ENCODE measurements at places on chromosomes 11 and 22.

DNA sequence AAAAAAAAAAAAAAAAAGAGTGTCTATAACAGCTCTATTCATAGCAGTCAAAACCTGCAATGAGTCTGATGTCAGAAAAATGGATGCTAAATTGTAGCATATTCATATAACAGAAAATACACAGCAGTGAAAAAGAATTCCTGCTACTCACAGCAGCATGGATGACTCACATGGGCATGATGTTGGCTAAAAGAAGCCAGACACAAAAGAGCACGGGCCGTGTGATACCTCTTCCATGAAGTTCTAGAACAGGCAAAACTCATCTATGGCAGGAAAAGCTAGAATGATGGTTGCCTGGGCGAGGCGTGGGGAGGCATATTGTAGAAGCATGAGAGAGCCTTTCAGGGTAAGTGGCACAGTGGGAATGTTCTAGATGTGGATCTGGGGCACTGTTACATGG, 18.9 kb downstream of the PLAAT3 start:
- no peak for DNase-seq

DNA sequence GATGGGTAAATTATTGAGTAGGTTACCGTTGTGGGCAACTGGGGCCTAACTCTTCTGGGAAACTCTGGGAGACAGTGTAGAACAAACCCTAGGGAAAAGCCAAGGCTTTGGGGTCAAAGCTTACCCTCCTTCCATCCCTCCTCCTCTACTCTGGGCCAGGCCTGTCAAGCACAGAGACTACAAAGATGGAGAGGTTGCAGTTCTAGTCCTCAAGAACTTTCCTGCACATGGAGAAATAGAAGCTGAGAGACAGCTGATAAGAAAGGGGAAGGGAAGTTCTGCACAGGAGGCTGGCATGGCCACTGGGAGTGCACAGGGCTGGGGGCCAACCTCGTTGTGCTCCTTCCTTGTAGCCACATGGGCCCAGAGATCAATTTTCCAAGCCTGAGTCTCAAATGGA, 67.2 kb upstream of the ALX4 start:
- no peak for DNase-seq

DNA sequence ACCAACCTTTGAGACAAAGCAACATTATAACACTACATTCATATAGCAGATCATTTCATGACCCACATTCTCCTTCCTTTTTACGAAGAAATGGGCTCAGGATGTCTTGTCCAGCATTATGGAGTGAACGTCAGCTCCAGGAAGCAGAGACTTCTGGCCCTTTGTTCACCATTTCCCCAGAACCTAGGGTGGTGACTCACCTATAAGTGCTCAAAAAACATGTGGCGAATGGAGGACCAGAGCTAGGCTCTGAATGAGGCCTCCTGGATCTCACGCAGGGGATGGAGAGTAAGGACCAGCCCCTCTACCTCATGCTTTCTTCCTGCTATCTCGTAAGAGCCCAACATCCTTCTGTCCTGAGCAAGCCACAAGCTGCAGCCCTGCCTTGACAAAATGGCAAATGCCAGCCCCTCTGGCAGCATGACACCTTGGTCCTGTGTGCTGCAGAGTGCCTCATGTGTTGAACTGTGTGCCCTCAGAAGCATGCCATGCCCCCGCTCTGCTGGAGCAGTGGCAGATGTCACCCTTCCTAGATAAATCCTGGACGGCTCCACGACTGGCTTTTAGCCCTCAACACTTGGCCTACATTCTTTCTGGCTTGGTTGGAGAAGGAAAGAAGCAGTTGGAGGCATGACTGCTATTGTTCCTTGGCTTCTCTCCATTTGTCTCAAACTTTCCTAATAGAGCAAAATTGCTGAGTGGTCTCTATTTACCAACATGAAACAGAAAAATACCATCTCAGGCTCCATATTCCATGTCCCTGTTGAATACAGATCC, 6.5 kb upstream of the ST3GAL4 start:
- DNase-seq: no peak

- no peak for DNase-seq
Measured at GRCh38 chr11:63795066-63795465, 18.2 kb upstream of the SPINDOC start.

- no peak for DNase-seq
Measured at GRCh38 chr11:61769169-61769920, 16.9 kb downstream of the MYRF start.

DNA sequence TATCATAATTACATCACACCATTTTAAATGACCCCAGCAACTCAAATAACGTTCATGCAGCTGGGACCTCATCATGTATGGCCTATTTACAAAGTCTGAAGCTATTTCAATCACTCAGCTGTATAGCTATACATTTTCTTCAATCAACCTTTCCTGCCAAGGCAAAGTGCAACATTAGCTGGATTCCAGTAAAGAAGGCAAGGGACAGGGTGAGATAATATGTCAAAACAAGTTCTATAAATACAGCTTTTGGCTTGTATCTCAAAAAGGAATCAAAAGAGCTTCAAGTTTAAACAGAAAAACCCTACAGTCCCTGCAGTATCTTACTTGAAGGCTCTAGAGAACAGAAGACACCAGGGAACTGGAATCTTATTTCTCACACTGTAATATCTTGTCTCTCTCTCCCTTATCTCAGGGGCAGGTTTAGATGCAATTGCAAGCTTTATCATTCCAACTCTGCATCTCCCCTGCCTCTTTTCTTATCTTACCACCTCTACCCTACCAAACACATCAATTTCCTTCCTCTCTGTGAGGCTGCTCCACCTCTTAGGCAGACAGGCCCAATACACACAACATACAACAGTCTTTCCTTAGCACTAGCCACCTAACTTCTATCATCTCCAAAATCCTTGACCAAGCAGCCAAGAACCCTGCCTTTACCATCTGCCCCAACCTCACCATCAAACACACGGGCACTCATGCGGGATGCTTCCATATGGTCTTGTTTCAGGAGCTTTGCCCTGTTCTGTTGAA, 34.5 kb downstream of the CELF1 start:
- DNase-seq: no peak

DNA sequence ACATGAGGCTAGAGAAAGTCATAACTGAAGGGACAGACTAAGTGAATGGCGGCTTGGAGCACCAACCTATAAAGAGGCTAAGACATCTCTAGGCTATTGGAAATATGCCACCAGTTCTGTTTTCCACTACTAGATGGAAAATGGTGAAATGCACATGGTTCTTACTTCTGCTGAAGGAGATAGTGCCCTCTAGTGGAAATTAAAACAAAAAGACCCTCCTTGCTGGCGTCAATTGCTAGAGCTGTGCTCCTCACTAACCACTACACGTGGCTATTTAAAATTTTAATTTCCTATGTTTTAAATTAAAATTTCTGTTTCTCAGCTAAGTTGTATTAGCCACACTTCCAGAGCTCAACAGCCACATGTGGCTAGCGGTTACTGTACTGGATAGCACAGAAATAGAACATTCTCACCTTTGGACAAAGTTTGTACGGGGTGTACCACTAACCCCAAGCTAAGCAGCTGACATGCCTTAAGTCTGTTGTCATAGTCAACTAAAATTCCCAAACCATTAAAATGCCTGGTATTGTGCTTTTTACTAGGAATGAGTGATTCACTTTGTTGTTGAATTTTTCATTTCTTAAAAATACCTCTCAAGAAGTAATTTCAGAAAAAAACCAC, 34.1 kb upstream of the CALCA start:
- DNase-seq: peak; percentile 43

- no peak for DNase-seq
Measured at GRCh38 chr22:36010882-36011281, 17.7 kb downstream of the RBFOX2 start.

GRCh38 chr11:96391698-96392307, 2.0 kb downstream of the JRKL start:
- DNase-seq: no peak

GRCh38 chr11:47603295-47603694, 9.1 kb upstream of the C1QTNF4 start:
- DNase-seq: no peak

DNA sequence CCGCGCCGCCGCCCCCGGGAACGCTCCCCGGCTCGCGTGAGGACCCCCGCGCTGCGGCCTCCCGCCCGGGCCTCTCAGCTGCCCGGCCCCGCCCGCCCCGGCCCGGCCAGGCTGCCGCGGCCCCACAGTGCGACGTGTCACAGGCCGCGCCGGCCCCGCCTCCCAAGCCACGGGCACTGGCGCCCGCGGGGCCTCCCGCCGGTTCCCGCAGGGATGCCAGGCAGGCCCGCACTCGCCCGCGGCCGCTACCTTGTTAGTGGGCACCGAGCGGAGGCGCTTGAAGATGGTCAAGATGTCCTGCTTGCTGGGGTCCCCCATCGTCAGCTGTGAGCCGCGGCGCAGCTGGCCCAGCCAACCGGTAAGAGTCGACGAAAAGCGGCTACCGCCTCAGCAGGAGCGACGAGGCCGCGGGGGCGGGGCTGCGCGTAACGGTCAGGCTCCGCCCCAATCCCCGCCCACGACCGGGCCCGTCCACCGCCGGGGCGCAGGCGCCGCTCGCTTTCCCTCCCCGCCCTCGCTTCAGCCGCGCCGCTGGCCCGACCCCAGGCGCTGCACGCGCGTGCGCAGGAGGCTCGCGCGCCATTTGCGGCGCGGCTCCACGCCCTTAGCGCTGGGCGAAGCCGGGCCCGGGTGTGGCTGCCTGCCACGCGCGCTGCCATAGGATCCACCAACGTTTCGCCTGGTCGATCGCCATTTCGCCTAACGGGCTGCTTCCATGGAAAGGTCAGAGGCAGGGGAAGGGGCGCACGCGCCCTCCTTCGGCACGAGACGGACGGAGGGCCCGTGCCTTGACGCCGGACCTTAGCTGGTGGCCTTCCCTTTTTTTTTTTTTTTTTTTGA, at the start of gene ARFGAP3:
Gene ARFGAP3 (minus strand): TSS at position 409 of the 840 bp plus-strand sequence. CDS start 91 bp downstream, at position 318.
- peak; percentile 68 for DNase-seq

- DNase-seq: peak; percentile 85
Measured at GRCh38 chr11:47355283-47356128, 3.0 kb upstream of the MYBPC3 start.

- no peak for DNase-seq
Measured at GRCh38 chr11:76701294-76702040, 30.9 kb upstream of the LRRC32 start.

DNA sequence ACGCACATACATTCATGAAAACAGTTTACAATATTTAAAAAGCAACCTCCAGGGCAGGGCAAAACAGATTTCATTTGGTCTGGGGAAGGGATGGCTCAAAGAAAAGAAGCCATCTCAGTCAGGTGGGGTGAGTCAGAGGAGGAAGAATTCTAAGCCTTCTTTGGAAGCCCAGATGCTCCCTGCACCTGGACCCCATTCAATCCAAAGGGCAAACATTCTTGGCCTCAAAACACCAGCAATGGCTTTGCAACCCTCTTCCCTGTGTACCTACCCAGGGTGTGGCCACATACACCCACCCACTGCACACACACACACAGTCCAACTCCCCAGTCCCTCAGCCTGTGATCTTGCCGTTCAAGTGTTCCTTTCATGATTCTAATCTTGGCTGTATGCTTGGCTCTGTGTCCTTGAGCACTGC, 2.0 kb downstream of the KCNE3 start:
- DNase-seq: no peak

- DNase-seq: no peak
Measured at GRCh38 chr22:43481568-43482317, 69.9 kb downstream of the MPPED1 start.

- DNase-seq: no peak
Measured at GRCh38 chr11:71991494-71991893, 7.2 kb upstream of the IL18BP start.

GRCh38 chr22:46993633-46994032, 231.2 kb downstream of the TBC1D22A start:
- no peak for DNase-seq

DNA sequence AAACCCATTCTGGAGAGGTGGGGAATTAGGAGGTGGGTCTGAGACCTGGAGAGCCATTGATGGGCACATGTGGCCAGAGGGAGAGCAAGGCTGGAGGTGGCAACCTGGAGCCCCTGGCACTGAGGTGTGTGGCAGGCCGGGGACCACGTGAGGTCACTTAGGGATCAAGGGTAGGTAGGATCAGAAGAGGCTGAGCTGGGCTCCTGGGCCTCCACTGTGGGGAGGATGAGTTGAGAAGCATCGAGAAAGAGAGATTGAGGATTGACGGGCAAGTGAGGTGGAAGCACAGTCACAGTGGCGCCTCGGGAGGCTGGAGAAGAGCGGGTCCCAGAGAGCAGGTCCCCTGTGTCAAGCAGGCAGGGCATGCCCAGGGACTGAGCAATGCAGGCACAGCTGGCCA, 4.1 kb downstream of the GNAZ start:
- no peak for DNase-seq

DNA sequence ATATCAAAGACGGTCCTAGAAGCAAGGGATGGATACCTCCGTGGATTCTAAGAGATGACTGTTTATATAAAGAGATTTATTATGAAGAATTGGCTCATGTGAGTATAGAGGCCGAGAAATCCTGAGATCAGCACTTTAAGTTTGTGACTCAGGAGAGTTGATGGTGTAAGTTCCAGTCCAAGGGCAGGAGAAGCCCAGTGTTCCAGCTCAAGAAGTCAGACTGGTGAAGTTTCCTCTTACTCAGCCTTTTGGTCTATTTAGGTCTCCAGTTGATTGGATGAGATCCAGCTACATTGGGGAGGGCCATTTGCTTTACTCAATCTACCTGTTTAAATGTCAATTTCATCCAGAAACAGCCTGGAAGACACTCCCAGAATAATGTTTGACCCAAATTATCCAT, 45.1 kb downstream of the TSPAN18 start:
- no peak for DNase-seq

DNA sequence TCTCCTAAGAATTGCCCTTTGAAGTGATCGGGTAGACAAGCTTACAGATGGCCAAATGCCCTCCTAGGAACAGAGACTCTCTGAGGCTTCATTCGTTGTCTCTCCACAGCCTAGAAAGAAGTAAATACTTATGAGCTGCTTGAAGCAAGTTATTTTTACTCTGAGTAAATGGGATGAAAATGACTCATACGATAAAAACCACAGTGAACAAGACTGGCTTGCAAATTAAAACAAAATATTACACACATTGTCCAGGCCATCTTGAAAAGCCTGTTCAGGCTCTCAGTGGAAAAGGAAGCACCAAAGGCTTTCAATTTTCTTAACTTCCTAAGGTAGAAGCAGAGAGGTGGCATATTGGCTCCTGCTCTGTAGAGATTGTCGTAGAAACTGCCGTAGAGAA, 294.2 kb downstream of the NELL1 start:
- no peak for DNase-seq

GRCh38 chr11:65790902-65791650, 4.2 kb downstream of the OVOL1 start:
- no peak for DNase-seq

All from HS-27A (cell line).